ENCODE measurements at places on chromosomes 13 and 19.
A peak's percentile ranks its signal among the peaks of the same experiment; 100 is the strongest.

GRCh38 chr13:50644081-50644871 lies 199.2 kb downstream of the DLEU7 start:
- DNase-seq: no peak

DNA sequence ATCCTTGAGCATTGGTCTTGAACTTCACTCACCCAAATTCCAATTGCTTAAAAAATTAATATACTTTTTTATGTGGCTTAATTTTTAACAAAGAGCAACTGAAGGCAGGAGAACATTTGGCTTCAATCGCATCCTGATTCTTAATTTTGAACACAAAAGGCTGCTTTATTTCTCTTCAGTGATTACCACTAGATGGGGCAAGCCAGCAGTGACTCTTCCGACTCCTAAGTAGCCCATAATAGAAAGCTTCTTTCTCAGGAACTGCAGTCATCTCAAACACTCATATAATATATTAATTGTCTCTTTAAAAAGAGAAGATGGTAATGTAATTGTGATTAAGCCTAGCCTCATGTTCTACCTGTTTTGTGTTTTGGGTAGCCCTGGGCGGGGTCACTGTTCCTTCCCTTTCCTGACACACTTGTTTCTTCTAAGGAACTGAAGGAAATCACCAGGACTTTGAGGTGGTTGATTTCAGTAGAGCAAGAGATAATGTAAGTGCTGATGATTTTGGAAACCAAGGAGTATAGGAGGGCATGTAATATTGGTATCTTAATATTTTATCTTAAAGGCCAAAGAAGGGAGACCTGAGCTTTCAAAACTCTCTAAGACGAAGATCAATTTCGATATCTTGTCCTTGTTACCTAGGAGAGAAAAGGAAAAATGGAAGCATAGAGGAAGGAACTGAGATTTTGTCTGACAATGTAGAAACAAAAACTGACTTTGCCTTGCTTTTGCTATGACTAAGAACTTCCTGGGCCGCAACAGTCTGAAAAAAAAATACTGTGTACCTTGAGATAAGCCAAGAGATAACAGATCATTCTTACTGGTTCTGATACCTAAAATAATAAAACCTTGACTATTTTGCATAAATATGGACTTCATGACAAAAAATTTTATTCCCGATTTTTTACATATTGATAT lies 73.1 kb downstream of the TNFSF13B start:
- peak; percentile 14 for DNase-seq

GRCh38 chr13:25756912-25757311 lies 294.9 kb downstream of the SHISA2 start:
- no peak for DNase-seq

GRCh38 chr13:60139272-60139671 lies 24.5 kb downstream of the DIAPH3 start:
- DNase-seq: no peak

DNA sequence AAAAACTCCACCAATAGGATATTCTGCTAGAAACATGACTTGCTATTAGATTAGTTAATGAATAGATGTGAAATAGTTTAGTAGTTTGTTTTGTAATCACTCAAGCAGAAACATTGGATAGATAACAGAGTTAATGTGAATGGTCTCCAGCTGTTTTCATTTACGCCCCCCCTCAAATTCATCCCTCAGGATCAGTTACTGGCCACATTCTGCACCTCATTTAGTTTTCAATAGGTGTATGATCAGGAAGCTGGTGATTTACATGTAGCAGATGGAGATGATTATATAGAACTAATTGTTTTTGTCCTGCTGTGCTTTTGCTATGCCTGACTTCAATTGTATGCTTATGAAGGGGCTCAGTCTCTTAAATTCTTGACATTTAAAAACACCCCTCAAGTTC lies 759.0 kb downstream of the SLITRK6 start:
- DNase-seq: no peak

GRCh38 chr13:32600890-32601289 lies 14.6 kb downstream of the PDS5B start:
- no peak for DNase-seq

- DNase-seq: no peak
These were observed 208.0 kb downstream of the LHFPL6 start for GRCh38 chr13:39394796-39395678.

DNA sequence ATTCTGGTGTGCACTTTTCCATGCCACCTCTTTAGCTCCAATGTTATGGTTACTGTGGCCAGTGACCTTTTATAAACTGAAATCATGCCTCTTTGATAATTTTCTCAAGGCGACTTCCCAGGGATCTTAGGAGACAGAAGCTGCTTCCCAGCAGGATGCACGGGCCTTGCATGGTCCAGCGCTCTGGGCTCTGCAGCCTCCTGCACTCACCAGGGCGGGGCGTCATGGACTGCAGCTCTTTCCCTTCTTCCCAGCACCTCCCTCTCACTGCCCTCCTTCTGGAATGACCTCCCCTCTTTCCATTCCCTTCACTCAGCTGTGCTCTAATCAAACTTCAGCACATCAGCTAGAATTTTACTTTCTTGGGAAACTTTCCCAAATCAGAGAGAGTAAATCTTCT lies 318.3 kb downstream of the IRS2 start:
- no peak for DNase-seq

- DNase-seq: no peak
These were observed 136.3 kb downstream of the SPRY2 start for GRCh38 chr13:80204642-80205041.

GRCh38 chr13:97719736-97720135 lies 233.7 kb upstream of the IPO5 start:
- DNase-seq: no peak

DNA sequence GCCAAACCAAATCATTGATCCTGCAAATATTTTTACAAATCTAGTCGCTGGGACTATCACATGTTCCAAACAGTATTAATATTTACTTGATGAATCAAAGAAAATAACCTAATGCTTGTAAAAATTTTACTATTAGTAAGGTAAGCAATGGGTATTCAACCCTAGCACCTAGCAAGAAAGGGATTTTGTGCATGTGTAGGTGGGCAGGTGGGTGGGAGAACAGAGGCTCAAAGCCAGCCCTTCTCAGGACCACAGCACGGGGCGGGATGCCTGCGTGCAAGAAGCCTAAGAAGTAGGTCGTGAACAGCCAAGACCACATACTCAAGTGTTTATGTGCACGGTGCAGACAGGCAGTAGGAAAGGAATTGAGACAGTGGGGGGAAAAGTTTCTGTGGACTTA lies 26.6 kb downstream of the DOCK9 start:
- DNase-seq: no peak

DNA sequence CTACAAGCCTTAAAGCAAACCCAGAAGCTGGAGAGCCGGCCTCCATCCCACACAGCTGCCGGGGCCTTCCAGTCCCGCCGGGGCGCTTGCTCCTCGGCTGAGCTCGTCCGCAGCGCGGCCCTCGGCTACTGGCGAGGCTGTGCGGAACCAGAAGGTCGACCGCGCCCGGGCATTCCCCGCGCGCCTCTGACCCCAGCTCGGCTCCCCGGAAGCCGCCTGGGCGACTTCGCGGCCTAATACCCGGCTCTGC lies 863 bp downstream of the ANKRD10 start:
- no peak for DNase-seq

DNA sequence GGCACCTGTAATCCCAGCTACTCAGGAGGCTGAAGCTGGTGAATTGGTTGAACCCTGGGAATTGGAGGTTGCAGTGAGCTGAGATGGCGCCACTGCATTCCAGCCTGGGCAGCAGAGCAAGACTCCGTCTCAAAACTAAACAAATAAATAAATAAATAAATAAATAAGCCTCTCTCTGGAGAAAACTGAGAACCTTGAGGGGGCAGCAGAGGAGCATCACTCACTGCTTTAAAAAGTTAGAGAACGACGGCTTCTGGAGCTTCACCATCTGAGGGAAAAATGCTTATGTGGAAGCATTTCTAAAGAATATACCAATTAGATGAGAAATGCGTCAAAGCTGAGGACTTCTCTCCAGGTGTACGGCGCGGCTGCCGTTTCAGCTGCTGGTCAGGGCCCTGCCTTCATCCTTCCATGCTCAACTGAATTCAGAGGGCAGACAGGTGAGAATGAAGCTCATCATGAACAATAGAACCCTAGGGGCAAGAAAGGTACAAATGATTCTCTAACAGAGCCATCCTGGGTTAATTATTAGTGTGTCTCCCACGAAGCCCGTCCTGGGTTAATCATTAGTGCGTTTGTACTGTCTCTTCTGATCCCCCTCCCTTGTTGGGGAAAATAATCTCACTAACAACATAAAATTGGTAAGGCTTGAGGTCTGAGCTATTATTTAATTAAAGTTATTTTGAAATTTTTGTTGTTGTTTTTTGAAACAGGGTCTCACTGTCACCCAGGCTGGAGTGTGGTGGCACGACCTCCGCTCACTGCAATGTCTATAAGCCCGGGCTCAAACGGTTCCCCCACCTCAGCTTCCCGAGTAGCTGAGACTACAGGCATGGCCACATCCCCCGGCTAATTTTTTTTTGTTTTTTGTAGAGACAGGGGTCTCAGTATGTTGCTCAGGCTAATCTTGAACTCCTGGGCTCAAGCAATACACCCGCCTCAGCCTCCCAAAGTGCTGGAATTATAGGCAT lies 80.1 kb downstream of the IPO5 start:
- peak; percentile 24 for DNase-seq

GRCh38 chr19:14580623-14581237 lies 2.2 kb upstream of the CLEC17A start:
- DNase-seq: no peak

DNA sequence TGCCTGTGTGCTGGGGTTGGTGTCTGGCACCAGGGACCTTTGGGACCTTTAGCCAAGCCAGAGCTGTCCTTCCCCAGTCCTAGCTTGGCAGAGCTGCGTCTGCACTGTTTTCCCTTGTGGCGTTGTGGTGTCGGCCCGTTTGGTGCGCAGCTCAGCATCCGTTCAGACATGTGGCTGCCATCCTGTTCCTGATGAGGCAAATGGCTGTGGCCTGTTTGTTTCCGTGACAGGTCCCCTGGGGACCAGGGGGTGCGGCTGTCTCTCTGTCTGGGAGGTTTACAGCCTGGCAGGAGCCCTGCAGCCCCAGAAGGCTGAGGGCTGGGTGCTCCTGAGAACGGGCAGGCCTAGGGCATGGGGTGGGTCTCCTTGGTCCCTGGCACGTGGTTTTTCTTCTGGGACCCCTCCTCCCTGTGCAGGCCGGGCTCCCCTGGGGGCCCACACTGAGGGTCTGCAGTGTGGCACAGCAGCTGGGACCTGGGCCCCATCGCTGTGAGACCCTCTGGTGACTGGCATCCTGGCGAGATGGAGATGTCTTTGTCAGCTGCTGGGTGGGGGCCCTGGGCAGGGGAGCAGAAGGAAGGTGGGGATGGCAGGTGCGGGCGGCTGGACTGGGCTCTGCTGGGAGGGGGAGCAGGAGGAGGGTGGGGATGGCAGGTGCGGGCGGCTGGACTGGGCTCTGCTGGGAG lies 4.0 kb downstream of the SPPL2B start:
- DNase-seq: no peak

DNA sequence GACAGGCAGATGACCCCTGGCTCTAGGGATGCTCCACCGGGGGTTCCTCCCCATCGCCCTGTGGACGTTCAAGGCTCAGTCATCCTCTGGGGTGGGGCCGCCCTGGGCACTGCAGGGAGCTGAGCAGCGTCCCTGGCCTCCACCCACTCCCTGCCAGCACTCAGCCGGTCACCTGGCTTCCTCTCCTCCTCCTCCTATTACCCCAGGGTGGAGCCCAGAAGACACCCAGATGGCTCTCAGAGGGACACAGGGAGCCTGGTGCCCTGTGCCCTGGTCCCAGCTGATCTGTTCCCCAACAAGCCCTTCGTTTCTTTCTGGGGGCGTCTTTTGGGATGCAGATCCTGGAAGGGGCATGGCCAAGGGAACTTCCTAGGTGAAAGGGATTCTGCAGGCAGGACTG lies 3.7 kb upstream of the MKNK2 start:
- no peak for DNase-seq

DNA sequence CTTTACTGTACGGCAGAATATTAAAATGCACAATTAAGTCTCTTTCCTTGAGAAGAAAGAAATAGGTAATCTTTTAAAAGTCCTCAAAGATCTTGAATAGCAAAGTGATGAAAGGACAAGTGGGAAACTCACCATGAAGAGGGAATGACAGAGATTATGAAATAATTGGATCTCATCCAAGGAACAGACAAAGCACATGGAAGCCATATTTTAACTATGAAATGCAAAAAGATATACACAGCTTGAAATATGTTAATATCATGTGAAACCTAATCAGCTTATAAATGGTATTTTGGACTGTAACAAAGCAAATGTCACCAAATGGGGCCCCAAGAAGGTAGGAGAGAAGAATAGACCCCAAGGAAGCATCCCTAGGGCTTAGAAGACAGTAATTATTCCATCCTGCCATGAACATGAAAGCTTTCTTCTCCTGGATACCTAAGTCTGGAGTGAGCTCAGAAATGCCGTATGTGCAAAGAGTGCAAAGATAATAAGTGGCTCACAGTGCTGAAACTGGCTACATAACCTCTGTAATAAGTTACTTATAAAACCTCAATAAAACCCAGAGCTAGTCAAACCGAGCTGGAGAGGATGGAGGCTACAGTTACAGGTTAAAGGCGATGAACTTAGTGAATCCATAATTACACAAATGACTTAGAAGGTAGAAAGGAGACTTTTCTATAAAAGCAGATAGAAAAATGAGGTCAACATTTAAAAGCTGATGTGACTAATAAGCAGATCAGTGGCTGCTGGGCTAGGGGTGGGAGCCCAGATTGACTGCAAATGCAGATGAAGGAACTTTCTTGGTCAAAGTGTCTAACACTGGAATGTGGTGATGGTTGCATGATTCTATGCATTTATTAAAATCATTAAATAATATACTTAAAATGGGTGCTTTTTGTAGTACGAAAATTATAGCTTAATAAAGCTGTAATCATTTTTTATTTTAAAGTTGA lies 34.4 kb downstream of the DCLK1 start:
- no peak for DNase-seq

- DNase-seq: no peak
These were observed 76.0 kb downstream of the ZNF557 start for GRCh38 chr19:7145494-7145893.

DNA sequence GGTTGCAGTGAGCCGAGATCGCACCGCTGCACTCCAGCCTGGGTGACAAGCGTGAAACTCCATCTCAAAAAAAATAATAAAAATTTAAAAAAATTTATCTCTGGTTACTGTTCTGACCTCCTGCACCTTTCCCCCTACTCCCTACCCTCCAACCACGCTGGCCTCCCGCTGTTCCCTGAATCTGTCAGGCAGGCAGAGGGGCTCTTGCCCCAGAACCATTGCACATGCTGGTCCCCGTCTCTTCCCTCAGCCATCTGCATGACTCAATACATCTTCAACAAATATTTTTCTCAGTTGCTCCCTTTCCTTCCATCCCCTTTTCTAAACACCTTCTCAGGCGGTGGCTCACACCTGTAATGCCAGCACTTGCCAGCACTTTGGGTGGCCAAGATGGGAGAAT lies 1.1 kb upstream of the FAM187B start:
- no peak for DNase-seq

Data from neuronal stem cell (in vitro differentiated cells).